Mesenchymal stem cell (in vitro differentiated cells and primary cell): ENCODE measurements at places on chromosomes 12 and 14.

DNA sequence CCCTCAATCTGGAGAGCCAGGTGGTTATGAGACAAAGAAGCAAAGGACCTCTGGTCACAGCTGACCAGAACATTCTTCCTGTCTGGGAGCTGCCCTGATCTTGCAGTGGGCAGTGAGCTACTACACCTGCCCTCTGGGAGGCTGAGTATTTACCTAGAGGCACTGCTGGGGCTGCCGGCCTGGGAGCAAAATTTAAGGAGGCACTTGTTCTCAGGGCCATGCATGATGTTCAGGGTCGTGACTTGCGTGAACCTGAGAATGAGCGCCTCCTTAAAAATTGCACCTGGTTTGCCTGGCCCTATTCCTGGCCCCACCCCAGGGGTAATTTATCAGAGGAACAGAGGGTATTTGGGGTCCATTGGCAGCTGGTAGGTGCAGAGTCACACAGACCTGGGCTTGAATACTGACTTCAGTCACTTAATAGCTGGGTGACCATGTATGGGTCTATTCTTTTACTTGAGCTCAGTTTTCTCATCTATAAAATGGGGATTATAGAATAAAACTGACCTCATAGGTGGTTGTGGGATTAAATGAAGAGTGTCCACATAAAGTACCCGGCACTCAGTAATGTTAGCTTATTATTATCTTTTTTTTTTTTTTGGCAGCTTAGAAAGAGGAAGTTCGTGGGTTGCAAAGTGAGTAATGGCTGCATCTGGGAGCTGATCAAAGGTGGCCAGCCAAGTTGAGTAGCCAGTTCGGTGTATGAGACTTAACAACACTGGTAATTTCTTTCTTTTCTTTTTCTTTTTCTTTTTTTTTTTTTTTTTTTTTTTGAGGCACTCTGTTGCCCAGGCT, 107.4 kb upstream of the MED13L start:
- DNase-seq, result no peak

DNA sequence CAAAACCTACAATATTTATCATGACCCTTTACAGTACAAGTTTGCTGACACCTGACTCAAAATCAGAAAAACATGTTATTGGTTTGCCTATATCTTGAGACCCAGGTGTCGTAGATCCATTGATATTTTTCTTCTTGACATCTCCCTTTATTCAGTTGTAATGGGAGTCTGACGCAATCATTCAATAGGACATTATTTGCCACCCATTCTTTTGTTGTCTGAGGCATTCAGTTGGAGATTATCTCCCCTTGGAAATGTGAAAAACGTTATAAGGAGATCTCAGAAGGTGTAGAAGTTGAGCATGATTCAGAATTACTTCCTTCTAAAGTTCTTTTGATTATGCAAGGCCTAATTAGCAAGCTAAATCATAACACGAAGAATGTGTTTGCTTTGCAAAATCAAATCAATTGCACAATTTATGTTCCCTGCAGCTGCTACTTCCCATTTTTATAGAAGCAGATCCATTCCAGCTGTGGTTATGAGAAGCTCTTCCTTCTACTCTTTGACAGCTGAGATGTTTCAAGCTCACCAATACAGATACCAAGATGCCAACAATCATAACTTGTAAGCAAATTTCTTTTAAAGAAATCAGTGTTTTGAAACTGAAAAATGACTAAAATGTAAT, 228.2 kb upstream of the SYT1 start:
- DNase-seq, result no peak

DNA sequence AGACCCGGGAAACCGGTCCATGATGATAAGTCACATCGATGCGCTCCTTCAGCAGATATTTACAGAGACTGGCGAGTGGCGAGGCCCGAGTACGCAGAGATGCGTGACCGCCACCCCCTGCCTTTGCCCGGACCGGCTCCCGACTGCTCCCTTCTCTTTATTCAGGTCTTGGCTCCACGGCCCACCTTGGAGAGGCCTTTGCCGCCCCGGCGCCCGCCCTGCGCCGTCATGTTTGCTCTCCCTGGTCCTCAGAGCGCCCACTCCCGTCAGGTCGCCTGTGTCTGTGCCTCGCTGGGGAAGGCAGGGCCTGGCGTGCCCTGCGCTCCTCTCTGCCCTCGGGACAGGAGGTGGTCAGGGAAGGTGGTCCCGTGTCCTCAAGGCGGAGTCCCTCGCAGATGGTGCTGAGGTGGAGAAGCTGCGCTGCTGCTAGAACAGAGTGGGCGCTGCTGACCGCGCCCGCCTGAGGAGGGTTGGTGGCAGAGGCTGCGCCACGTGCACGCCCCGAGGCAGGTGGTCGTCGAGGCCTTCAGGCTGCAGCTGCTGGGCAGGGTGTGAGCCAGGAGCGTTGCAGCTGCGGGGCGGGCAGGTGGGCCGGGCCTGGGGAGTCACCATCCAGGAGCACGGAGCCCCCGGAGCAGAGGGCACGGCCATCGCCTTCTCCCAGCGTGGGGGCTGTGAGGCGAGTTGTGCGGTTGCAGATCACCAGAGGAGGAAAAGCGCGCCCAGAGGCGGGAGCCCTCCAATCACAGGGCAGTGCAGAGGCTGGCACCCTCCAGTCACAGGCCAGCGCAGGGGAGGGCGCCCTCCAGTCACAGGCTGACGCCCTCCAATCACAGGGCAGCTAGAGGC, 27.2 kb downstream of the DDX51 start:
- DNase-seq, result no peak

DNA sequence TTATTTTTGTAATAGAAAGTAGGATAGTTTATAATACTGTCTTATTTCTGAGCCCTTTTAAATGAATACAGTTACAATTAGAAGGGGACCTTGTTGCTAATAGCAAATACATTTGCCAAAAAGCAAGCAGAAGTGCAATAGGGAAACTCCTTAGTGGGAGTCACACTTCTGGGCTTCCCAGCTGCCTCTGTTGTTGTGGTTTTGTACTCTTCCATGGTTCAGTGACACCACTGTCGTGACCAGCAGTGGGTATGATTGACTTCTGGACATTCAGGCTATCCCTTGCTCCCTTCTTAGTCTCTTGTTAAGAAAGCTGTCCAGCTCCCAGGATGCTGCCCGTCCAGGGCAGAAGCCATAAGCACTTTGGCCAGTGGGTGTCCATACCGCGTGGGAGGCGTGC, 22.6 kb downstream of the TCTN1 start:
- no peak for DNase-seq

DNA sequence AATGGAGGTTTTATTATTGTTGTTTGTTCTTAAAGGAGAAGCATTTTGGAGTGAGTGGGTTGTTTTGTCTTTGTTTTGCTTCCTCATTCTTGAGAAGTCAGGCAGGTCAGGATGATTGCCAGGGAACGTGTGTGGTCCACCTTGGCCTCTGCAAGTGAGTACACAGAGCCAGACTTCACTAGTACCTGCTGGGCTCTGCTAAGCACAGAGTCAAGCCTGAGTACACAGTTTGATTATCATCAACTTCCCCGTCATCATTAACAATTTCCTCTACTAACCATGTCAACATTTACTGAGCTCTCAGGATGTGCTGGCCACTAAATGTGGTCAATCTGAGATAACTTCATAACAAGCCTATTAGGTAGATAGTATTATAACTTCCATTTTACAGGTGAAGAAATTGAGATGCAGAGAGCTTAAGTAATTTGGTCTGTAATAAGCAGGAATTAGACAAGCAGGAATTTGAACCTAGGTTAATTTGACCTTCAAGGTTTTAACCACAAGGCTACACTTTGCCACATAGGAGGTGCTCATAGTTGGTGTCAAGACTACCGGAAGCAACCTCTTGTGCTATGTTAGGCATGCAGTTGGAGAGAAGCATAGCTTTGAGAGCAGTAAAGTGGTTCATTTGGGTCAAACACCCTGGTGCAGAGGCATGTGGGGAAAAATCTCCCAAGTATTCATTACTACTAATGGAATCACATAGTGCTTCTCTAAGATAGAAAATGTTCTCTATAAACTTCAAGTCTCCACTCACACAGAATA, 178.3 kb downstream of the NUAK1 start:
- DNase-seq, result no peak

DNA sequence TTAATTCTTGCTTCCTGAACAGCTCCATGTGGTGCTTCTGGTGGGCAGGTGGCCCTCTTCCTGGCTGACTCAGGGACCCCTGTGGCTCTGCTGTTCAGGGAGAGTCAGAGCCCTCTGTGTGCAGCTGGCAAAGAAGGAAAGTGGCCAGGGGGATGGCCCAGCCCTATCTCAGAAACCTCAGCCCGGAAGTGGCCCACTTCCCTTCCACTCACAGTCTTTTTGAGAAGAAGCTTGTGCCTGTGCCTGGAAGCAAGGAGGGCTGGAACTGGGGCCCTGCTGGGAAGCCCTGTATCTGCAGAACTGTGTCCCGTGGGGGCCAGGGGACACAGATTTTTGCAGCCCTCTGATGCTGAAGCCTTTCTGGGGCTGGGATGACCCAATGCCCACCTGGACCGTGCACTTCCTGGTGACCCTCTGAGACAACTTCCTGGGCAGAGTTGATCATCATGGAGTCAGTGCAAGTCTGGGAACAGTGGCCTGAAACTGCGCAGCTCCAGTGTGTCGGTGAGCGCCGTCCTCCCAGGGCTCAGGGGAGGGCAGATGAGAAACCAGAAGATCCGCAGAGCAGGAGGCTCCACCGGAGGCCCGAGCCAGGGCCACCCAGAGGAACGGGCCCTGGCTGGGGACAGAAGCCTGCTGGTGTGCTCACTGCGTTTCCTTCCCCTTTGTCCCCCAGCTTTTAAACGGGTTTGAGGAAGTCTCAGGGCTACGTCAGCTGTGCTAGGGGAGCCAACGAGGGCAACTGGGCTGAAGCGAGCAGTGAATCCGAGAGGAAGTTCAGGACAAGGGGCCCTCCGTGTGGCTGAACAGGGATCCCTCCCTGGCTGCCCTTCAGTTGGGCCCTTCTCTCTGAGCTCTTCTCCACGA, 217.4 kb upstream of the RTL1 start:
- no peak for DNase-seq

DNA sequence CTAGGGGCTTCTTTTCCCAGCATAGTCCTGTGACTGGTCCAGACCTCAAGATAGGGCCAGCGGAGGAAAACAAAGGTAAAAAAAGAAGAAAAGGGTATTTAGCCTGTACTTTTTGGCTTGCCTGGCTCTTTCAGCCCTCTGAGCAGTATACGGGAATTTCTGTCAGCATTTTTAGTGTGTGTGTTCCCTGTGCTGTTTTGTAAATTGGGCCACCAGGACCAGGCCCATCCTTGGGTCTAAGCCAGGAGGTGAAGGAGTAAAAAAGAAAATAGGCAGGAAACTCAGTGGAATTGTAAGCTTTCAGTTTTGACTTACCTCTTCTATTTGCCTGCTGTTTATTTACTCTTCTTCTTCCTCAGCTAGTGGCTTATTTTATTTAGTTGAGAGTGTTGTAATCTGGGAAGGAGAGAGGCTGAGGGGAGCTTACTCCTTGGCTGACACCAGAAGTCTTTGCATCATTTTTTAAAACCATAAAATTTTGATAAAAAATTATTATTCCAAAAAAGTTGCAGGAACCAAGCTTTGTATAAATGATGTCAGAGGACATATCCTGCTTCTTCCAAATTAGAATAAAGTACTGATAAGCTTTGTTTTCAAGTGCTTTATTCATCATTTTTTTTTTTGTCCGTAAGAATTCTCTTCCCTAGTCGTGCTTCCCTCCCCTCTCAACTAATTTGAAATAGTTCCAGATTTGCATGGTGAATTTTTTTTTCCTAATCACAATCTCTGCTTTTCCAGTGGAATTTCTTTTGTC, 63.7 kb downstream of the DIP2B start:
- DNase-seq, result peak; percentile 53

GRCh38 chr14:22213120-22213519, 375.9 kb downstream of the DAD1 start:
- peak; percentile 41 for DNase-seq

DNA sequence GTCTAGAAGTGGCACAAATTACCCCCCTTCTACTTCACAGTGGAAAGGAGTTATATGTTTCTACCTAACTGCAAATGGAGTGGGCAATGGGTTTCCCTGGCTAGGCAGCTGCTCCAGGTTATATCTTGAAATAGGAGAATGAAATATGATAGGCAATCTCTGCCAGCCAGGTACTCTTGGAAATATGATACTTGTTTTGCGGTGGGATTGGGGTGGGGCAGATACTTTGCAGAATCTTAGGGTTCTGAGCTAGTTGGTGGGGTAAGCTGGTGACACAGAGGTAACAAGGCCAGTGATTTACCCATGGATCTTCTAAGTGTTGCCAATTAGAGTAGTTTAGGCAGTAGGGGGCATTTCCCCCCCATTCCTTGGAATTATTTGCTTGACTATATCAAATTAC, 140.1 kb downstream of the ATP23 start:
- DNase-seq, result no peak
